EH (cell line): ENCODE measurements at places on chromosomes 1 and 21.
A peak's percentile ranks its signal among the peaks of the same experiment; 100 is the strongest.

GRCh38 chr1:30507401-30508174 is 215.8 kb downstream of the MATN1 start:
- DNase-seq = no peak

DNA sequence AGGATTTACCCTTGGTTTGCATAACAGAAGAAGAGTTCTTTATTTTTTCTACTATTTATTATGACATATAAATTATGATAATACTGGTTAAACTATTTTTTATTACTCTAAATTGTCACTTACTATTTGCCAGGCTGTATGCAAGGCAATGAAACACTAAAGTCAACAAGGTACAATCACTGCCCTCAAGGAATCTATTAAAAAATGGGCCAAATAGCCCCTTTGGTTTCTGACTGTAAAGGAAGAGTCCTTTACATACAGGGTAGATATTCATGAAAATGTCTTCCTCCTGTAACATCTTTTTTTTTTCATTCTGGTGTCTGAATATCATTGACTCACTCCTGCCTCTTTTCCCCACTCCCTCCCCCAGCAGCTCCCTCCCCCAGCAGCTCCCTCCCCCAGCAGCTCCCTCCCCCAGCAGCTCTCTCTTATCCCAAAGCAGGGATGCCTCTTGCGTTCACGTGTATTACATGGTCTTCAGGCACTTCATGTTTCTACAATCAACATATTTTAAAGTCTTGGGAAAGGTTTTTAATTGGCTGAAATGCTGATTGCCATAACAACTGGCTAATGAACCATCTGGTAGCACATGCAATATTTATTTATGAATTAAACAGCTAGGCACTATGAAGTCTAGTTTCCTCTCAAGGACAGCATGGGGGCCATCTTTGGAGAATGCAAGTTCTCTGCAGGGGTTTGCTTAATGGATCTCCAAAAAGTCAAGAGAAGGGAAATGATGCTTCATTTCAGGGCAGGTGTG is 400.4 kb upstream of the PLXNA2 start:
- DNase-seq = no peak

DNA sequence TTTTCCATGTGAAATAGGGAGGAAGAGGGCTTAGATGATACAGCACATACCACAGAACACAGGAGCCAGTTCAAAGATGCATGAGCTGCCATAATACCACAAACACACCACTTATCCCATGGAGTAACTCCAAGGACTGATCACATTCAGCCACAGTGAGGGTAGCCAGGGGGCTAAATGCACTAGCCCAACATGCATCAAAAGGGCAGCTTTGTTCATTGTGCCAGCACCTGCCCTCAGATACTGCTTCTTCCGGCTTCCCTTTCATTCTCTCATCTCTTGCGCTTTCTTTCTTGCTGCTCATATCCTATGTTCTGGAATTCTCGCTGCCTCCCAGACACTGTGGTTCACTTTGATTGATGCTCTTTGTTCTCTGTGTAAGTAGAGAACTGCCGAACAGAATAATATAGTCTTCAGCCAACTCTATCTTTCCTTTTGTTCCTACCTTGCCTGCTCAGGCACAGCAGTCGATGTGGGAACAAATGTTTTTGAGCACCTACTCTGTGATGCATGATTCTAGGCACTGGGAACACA is 50.0 kb upstream of the SYT6 start:
- DNase-seq = no peak

- no peak for DNase-seq
Observed at GRCh38 chr1:68291688-68292384, 59.5 kb upstream of the WLS start.

- DNase-seq = no peak
Observed at GRCh38 chr21:16198546-16198945, 468.8 kb downstream of the USP25 start.

- peak; percentile 45 for DNase-seq
Observed at GRCh38 chr1:184199438-184200085, 148.0 kb downstream of the TSEN15 start.

DNA sequence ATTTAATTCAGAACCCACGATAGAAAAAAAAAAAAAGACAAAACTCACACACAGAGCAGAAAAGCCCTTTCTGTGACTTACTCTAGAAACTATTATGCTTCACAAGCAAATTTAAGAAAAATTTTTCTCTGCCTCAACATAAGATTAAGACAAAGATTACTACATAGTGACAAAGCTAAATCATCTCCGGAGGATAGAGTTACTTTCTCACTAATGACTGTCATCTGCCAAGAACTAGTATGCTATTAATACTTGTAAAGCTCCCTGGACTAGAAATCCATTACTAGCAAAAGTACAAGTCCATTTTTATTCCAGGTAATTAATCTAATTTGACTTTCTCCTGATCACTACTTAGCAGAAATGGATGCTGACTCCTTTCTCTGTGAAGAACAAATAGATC is 25.9 kb downstream of the GREM2 start:
- peak; percentile 58 for DNase-seq

DNA sequence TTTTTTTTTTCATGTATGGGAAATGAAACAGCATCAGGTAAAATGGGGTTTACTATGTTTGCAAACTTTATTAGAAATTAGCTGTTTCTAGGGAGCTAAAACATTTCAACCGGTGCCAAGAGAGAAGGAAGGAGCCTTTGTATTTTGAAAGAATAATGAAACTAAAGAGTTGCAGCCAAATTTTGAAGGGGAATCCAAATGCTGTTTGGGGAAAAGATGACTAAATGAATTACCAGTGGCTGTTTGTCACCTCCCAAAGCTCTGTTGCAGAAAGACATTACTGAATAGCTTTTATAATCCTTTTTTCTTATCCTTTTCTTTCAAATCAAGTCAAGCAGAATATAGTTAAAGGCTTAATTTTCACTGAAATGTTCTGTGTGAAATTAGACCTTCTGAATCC is 591.3 kb upstream of the ADGRL2 start:
- no peak for DNase-seq
